ENCODE measurements at places on chromosomes 7 and 10.
A peak's percentile ranks its signal among the peaks of the same experiment; 100 is the strongest.

GRCh38 chr10:95250856-95251255 lies 39.9 kb downstream of the PDLIM1 start:
- no peak for DNase-seq

- DNase-seq, result no peak
Observed at GRCh38 chr10:30038781-30039536, 20.4 kb downstream of the JCAD start.

DNA sequence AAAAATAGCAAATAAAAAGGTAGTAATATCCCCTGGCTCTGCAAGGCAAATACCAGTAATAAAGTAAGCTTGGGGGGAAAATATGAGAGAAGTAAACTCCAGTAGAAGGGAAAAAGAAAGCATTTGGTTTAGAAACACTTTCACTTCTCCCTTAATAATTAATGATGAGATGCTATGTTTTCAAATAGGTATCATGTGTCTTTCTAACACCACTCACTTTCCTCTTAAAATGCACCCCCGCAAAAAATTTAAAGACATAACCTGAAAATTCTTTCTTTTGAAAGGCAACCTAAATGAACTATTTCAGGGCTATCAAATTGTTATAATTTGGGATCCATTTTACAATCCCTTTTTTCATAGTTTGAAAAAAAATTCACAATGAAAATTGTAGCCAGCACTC lies 240.3 kb downstream of the SNX10 start:
- no peak for DNase-seq

DNA sequence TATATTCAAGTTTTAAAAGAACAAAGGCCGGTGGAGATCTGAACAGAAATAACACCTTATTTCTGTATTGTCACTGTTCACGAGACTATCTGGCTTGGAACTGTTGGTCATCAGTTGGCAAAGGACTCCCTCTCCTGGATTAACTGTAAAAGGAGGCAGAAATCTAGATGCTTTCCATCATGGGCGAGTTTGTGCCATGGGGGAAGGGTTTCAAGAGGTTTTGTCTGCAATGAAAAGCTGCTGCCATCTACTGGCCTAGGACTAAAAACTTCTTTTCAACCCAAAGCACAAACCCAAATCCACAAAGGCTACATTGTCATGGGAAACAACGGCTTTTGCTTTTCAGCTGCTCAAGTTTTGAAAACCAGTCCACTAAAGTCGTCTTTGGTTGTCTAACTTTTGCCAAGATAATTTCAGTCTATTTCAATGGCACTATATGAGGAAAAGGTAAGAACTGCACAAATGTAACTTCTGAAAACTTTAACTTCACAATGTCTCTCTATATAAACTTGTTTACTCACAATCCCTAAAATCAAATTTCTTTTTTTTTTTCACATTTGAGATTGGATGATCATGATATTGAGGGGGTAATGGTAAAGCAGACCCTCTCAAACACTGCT lies 196.8 kb downstream of the SKAP2 start:
- peak; percentile 53 for DNase-seq

- DNase-seq, result no peak
Observed at GRCh38 chr10:10779511-10779910, 238.2 kb upstream of the CELF2 start.

GRCh38 chr7:154929006-154929726 lies 73.8 kb downstream of the PAXIP1 start:
- DNase-seq, result no peak

GRCh38 chr7:2567679-2568278 lies 9.0 kb downstream of the IQCE start:
- DNase-seq, result no peak

GRCh38 chr7:24877790-24878311 lies 102.1 kb downstream of the OSBPL3 start:
- DNase-seq, result no peak

DNA sequence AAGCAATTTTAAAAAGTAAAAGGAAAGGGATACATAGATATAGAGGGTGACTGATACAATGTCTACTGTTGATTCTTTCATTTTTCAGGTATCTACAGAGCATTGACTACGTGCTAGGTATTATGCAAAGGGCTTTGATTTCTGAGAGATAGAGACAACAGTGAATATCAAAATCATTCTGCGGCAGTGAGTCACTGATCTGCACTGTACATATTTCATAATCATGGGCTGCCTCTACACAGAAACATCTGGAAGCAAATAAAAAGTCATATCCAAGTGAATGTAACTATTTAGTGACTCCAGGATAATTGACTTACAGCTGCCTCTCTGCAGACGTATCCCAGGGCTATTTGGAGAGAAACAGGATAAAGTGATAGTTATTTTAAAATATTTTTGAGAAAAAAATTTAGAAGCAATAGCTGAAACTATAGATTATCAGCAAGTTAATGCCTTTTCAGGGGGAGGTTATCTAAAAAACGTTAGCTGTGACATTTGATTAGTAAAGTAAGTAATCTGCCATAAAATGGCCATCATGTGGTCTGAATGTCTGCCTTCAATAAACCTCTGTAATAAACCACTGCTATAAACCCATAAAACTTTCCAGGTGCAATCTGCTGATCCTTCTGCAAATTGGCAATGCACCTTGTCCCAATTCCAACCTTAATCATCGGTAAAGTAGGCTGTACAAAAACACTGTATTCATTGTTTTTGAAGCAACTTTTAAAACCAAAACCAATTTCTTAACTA lies 43.7 kb downstream of the CPXM2 start:
- no peak for DNase-seq

DNA sequence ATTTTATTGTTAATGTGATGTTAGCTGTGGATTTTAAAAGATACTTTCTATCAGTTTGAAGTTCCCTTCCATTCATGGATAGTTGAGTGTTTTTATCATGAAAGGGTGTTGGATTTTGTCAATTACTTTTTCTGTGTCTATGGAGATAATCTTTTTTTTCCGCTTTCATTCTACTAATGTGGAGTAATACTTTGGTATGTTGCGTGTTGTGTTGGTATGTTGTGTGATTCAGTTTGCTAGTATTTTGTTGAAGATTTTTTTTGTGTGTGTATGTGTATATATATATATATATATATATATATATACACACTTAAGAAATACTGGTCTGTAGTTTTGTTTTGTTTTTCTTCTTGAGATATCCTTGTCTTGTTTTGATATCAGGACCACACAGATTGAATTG lies 100.3 kb downstream of the CCSER2 start:
- DNase-seq, result no peak

GRCh38 chr10:7787857-7788638 lies at the start of the genes ATP5F1C and KIN:
Gene ATP5F1C, plus strand, starts transcription at chr10:7788177. Its CDS starts 31 bp downstream, at chr10:7788208.
Gene KIN, minus strand, starts transcription at chr10:7787993. Its CDS starts 60 bp downstream, at chr10:7787933.
- DNase-seq, result peak; percentile 98

DNA sequence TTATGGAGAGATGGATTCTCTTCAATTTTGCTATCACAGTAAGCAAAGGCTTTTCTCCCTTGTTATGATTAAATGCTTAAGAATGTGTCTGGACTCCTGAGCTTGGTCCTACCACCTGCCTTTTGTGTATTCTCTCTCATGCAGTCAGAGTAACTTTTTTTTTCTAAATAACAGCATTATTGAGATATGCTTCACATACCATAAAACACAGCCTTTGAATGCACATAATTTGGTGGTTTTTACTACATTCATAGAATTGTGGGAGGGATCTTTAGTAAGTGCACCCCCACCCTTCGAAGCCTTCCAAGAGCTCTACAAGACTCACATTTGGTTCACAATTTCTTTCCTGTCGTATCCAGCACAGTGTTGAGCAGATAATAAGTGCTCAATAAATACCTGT lies 175.5 kb downstream of the ADAM12 start:
- DNase-seq, result no peak

GRCh38 chr10:118118716-118119115 lies 72.0 kb upstream of the RAB11FIP2 start:
- no peak for DNase-seq

DNA sequence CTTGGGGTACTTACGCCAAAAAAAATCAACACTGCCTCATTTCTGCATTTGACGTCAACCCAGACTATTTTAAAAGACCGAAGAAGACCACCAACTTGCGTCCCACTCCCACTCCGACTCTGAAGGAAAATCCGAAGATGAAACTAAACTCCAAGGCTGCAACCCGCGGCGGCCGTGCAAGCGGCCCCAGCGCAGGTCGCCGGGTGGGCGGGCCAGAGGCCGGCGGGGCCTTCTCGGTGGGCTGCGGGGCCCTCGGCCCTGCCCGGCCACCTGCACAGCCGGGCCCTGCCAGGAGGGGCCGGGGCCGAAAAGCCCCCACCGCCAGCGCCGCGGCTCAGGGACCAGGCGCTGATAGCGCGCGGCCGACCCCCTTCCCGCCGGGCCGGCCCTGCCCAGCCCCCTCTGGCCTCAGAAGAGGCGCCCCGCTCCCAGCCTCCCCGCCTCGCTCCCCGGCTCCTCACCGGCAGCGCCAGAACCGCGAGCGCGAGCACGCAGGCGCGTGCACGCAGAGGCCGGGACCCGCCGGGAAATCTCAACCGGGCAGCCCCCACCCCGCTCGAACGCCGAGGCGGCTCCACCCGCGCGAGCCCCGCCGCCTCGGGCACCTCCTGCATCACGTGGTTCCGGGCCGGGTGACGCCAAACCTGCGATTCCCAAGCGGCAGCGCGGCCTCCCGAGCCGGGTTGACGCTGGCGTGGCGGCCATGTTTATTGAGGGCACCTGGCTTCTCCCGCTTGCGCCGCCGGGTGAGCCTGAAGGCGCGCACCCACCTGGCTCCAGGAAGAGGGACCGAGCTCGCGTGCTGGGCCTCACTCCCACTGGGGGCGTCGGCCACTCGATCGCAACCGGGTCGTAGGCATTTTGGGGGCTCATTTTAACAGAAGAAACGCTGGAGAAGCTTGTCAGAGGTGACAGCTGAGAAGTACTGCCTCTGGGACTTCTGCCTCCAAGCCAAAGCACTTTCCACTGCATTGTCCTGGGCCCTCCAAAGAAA lies at the start of gene C7orf25:
C7orf25 (minus strand) TSS at position 617 of the 994 bp plus-strand sequence. CDS start 1,170 bp downstream, outside the sequence.
- peak; percentile 98 for DNase-seq

GRCh38 chr7:19284596-19285300 lies 139.5 kb upstream of the FERD3L start:
- DNase-seq, result no peak

DNA sequence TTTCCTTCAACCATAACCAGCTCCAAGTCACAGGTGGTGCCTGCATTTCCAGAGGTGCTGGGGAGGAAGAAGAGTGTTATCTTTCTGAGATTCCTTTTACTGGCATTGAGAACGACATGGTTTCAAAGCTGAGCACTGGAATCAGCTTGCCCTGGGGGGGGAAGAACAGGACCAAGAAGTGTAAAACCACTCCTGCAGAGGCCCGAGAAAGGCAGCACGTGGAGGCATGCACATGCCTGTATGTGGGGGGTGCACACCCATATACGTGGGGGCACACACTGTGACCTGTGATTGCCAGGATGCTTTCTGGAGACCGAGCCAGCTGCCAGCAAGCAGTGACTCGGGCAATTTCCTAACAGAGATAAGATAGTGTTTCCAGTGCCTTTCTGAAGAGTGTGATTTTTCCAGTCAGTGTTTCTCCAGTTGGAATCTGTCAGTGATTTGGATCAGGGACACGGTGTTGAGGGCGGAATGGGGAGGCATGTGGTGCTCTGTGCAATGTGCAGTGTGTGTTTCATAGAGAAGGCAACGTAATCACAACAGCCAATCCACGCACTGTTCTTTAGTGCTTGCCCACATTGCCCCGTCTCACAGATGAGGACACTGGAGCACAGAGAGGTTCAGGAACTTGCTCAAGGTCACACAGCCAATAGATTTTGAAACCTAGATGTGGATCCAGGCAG lies 4.2 kb downstream of the LRRC27 start:
- no peak for DNase-seq

GRCh38 chr7:43570688-43571365 lies 12.1 kb upstream of the STK17A start:
- DNase-seq, result no peak

DNA sequence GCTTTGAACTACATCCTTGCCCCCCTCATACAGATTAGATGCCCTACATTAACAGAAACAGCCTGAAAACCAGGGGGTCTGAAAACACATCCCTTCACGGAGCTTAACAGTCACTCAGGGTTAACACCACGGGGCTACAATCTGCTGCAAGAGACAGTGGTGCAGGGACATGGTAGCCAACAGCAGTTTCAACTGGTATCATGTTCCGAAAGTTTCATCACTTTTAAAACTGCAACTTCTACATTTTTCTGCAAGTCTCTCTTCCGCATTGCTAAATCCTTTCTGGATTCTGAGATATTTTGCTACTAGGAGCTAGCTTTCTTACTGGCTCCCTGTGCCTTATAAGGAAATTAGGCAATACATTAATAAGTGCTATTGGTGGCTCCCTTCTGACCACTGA lies 92.6 kb downstream of the JAZF1 start:
- DNase-seq, result no peak

DNA sequence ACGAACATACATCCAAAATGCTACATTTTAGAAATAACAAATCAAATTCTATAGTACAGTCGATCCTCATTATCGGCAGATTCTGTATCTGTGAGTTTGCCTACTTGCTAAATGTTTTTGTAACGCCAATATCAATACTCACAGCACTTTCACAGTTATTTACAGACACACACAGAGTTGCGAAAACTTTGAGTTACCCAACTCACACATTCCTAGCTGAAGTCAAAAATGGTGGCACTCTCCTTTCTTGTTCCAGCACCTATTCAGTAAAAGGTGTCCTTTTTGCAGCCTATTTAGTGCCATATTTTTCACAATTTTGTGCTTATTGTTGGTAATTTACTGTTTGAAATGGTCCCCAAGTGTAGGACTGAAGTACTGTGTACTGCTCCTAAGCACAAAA lies 161.7 kb downstream of the AKR1D1 start:
- no peak for DNase-seq

GRCh38 chr10:70084189-70084588 lies 31.5 kb downstream of the MACROH2A2 start:
- DNase-seq, result no peak

DNA sequence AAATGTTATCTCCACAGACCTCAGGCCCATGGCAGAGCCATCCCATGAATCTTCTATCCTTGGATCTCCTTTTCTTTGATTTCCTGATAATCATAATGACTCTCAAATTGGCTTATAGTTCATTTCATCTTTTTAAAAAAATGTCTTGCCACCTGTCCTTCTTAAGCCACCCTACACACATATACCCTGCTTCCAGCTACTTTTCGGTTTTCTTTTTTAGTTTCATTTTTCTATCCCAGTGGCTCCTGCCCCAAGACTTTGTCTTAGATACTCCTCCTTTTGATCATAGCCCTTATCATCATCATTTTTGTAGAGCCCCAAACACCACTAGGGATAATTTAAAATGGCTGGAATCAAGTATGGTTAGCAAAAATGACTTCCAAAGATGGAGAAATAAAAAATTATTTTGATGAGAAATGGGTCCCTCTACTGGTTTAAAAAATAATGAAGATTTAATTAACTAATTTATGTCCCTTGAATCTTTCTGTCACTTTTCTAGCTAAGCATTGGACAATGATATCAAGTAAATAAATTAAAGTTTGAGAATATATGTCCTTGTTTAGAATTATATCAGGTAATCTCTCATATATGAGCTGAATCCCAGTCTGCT lies 277.3 kb upstream of the SEMA3D start:
- no peak for DNase-seq

DNA sequence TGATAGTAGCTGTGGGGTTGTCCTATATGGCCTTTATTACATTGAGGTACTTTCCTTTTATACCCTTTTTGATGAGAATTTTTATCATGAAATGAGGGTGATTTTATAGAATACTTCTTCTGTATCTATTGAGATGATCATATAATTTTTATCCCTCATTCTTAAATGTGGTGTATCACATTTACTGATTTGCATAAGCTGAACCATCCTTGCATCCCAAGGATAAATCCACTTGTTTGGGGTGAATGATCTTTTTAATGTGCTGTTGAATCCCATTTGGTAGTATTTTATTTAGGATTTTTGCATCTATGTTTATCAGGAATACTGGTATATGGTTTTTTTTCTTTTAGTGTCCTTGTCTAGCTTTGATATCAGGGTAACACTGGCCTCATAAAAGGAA lies 84.5 kb upstream of the IL6 start:
- no peak for DNase-seq

GRCh38 chr10:128360783-128361182 lies 234.6 kb upstream of the MKI67 start:
- no peak for DNase-seq

Measured in glutamatergic neuron (in vitro differentiated cells).